GM12891 (cell line): ENCODE measurements at places on chromosomes 6 and 20.

DNA sequence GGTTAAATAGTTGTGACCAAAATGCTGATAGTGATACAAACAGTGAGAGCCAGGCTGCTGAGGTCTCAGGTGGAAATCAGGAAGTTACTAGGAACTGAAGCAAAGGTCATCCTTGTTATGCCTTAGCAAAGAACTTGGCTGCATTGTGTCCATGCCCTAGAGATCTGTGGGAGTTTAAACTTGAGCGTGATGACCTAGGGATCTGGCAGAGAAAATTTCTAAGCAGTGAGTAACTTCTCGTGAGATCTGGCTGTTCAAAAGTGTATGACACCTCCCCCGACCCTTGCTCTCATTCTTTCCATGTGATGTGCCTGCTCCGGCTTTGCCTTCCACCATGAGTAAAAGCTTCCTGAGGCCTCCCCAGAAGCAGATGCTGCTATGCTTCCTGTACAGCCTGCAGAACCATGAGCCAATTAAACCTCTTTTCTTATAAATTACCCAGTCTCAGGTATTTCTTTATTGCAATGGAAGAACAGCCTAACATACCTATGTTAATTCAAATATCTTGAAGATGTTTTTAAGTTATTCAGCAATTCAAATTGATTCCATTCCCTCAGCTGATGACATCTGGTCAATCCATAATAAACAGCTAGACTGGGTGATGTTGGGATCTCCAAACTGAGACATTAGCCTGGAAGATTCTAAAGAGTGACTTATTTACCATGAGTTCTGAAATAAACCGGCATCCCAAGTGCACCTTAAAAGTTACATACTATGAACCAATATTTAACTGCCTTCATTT is 33.8 kb downstream of the KIF16B start:
- no peak for DNase-seq

DNA sequence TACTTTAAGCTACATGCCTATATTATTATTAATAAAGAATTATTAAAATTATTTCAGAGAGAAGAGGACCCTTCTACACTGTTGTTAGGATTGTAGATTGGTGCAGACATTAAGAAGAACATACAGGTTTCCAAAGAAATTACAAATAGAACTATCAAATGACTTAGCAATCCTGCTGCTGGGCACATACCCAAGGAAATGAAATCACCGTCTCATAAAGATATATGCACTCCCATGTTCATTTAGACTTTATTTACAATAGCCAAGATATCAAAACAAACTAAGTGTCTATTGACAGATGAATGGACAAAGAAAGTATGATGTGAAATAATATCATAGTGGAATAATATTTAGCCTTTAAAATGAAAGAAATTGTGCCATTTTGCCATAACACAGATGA is 687.7 kb upstream of the POU3F2 start:
- no peak for DNase-seq

- no peak for DNase-seq
These were observed 158.8 kb downstream of the DTNBP1 start for GRCh38 chr6:15504040-15504495.

DNA sequence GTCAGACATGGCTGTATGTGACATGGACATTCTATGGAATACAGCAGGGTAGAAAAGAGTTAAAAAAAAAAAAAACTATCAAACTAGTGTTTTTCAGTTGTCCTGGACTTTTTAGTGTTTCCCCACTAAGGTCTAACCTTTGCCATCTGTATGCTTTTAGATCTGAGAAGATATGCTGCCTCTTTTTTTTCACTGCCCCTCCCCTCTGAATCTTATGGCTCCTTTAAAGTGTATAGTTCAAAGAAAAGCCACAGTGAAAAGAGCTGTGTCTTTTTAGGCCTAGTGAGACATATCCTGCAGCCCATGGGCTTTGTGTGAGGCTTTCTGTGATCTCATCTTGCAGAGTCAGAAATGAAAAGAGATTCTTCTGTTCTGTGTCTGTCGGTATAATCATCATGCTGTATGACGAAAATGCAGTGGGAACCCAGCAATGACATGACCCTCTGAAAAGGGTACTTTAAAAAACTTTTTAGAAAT is 29.3 kb downstream of the ADGRG6 start:
- DNase-seq, result no peak

GRCh38 chr20:21622097-21622857 is 83.2 kb upstream of the PAX1 start:
- no peak for DNase-seq

- DNase-seq, result no peak
These were observed 1.9 kb downstream of the NOL7 start for GRCh38 chr6:13617066-13617465.

DNA sequence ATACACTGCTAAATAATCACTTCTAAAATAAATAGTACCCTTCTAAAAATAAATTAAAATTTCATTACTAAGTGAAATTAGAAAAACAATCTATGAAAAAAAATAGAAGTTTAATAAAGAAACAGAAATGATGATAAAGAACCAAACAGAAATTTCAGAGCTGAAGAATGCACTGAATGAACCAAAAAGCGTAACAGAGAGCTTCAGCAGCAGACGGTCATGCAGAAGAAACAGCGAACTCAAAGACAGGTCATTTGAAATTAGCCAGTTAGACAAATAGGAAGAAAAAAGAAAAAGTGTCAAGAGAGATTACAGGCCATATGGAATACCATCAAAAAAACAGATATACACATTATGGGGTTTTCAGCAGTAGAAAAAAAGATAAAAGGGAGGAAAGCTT is 706.7 kb downstream of the TBC1D32 start:
- DNase-seq, result no peak

- no peak for DNase-seq
These were observed 459.4 kb upstream of the ID4 start for GRCh38 chr6:19377722-19378121.

DNA sequence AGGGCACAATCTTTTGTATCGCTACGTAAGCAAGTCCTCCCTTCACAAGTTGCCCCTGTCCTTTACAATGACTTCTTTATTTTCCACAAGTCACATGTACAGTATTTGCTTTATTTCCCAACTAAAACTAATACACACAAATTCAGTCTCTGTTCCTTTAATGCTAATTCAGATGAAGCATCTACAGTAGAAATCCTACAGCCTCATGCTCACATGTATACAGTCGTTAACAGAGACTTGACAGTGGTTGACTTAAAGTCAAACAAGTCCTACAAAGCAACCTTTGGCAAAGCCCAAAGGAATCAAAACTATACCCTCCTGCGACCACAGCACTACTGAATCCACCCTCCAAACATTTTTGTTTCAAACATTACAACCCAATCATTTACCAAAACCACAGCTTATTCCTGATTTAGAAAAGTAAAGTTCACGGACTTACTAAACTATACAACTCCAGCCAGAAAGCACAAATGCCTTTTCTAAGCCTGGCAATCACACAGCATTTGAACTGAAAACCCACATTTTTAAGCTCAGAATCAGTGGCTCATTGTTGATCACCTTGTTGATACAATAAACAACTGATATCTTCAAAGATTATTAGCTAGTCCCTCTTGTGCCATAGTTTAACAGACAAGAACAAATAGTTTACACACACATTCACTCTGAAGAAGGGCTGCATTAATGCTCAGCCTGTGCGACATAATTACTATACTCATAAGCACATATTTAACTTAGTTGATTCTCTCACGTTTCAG is 70.9 kb upstream of the NHSL1 start:
- DNase-seq, result no peak

GRCh38 chr6:127924440-127924839 is 23.6 kb upstream of the THEMIS start:
- no peak for DNase-seq
